ENCODE measurements at places on chromosomes 11 and 22.

DNA sequence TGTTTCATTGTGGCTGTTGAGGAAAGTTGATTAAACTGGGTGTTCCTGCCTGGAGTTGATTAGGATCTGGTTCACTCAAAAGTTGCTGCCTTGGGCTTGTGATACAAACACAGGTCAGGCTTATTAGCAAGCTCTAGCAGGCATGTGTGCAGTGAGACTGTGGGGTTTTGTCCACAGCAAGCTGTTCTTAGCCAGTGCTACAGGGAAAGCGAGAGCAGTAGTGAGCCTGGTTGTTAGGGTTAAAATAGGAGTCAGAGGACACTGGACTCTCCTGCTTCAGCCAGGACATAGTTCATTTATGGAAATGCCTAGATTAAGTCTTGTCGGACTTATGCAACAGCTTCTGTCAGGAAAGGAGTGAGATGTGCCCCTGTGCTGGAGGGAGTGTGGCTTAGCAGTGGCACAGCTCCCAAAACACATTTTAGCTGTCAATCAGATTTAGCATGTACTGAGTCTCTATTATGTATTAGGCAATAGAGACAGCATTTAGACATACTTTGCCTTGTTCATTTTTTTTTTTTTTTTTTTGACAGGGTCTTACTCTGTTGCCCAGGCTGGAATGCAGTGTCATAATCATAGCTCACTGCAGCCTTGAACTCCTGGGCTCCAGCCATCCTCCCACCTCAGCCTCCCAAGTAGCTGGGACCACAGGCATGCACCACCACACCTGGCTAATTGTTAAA lies 8.7 kb downstream of the SNRPD3 start:
- DNase-seq, result no peak

DNA sequence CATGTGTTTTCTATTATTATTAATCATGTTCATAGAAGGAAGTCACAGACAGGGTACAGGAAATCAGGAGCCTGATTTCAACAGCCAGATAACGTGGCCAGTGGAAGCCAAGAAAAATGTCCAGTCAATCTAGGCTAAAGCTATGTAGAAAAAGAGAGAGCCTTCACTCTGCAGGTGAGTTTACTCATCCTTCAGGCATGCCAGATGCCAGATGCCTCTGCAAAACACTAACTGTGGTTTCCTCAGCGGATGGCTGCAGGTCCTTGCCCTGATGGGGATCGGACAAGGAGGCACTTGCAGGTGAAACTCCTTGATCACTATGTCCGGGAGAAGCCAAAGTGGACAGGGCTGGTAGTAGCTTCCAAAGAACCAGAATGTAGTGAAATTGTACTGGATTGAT lies 962.3 kb upstream of the RAG2 start:
- DNase-seq, result no peak

- no peak for DNase-seq
Measured at GRCh38 chr11:82818409-82819043, 81.7 kb downstream of the PRCP start.

GRCh38 chr22:41461901-41462300 lies 6.6 kb downstream of the PHF5A start:
- DNase-seq, result no peak

- DNase-seq, result no peak
Measured at GRCh38 chr11:687751-688150, 7.3 kb downstream of the DEAF1 start.

GRCh38 chr11:118979434-118979833 lies 7.9 kb downstream of the FOXR1 start:
- no peak for DNase-seq

GRCh38 chr11:118916842-118917388 lies 8.8 kb downstream of the BCL9L start:
- no peak for DNase-seq

GRCh38 chr11:3020011-3020410 lies 27.9 kb upstream of the NAP1L4 start:
- DNase-seq, result no peak

- no peak for DNase-seq
Measured at GRCh38 chr22:26170795-26171580, 1.7 kb downstream of the SEZ6L start.

GRCh38 chr11:44427432-44427831 lies 117.5 kb upstream of the ALX4 start:
- DNase-seq, result no peak

DNA sequence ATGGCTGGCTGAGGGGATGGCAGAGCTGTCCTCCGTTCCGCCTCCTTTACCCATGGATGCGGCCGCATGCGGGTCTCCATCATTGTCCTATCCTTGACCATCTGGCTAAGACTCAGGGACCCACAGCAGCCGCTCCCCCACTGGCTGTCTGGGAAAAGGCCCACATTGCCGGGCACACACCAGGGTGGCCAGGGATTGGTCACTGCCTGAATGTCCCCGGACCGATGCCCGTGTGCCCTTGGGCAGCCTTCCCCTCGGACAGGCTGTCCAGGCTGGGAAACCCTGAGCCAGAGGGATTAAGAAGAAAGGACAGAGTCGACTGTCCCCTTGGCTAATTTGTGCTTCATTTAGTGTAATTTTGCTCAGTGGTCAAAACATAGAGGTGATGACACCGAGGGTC lies 22.5 kb downstream of the H19 start:
- DNase-seq, result no peak
